ENCODE measurements at places on chromosomes 5 and 9. TPM values are rescaled to one million over a fixed set of nuclear protein-coding genes. Genes with fewer than 3 reads are reported as not detected.

DNA sequence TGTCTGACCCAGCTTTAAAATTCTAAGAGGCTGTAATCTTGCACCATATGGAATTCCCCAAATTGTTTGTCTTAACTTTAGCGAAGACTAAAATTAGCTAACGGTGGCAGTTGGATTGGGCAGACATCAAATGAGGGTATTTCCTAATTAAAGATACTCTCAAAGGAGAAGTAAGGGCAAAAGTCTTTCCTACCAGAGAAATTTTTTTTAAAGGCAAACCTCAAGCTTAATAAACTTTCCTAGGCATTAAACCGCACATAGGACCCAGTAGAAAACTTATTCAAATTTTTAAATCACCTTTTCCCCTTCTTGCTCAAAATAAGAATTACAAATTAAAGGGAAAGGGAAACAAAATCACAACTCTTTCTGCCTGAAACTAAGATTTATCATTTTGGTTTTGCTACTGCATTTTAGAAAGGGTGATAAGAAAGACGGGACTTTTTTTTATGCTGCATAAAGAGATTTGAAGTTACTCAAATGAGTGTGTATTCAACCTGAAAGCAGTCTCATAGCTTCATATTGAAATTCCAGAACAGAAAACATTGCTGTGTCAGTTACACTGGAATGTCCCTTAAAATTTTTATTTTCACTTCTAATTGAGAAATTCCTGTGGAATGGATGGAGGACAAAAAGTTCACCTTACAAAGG lies 189.1 kb upstream of the PTGER4 start:
- no peak for DNase-seq

DNA sequence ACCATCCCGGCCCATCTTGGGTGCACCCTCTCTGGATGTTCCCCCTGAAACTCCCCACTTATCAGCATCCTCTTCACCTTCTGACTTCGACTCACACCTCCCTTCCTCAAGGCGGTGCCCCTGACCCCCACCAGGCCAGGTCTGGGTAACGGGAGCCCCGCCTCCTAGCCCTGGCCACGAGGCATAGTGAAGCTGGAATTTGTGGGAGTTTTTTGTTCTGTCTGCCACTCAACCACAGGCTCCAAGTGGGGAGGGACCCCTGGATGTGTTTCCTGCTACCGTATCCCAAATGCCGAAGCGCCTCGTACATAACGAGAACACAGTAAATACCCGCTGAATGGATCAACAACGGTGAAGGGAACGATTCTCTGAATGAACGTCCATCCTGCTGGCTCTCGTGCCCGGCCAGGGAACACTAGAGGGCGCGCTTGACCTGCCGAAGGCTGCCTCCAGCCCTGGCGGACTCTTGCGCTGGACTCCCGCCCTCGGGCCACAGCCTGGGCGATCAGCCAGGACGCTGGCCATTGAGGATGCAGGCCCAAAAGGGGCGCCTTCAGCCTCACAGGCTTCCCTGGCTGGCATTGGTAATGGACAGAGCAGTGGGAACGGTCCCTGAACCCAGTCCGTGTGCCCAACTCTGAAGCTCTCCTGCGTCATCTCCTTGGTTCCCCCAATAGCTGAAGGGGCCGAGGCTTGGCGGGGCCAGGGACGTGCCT lies 47.3 kb upstream of the PHYKPL start:
- peak; percentile 75 for DNase-seq

GRCh38 chr9:89179540-89179894 lies 899 bp upstream of the SHC3 start:
- no peak for DNase-seq

GRCh38 chr5:12952409-12952808 lies 992.1 kb downstream of the DNAH5 start:
- no peak for DNase-seq

APBA1 gene
- 0.41 TPM for total RNA-seq

DNA sequence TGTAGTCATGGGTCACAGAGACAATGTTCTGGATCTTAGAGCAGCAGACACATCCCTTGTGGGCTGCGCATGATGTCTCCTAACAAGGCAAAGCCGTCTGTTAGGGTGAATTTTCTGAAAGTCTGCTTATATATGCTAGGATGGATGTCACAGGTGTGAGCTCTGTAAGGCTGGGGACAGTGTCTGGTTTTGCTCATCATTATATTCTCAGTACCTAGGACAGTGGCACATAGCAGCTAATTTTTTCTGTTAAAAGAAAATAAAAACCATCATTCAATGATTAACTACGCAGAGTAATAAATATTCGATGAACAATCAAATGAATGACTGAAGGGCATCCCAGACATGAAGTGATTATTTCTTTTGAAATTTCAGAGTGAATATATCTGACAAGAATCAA lies 52.9 kb upstream of the FAM169A start:
- no peak for DNase-seq

DNA sequence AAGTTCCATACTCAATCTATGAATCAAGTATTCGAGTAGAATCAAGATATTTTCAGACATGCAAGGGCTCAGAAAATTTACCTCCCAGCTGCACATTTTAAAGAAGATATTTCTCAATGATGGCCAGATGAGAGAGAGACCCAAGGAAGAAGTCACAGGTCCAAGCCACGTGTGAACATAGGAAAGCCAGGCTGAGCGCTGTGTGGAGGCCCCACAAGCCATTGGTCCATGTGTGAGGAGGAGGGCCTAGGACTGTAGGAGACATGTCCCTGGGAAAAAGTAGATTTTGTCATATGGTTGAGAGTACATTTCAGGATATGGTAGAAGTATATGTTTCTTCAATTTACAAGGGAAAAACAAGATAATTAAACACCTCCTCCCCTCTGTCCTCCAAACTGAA lies 115.8 kb upstream of the RPS23 start:
- DNase-seq: no peak

TICAM2 gene
- 4.5 TPM for total RNA-seq

GRCh38 chr5:68086439-68086838 lies 129.1 kb upstream of the PIK3R1 start:
- DNase-seq: no peak

GRCh38 chr5:1708592-1709141 lies 91.0 kb downstream of the MRPL36 start:
- DNase-seq: no peak

GRCh38 chr9:11064909-11065308 lies 452.1 kb upstream of the PTPRD start:
- peak; percentile 64 for DNase-seq

- no peak for DNase-seq
These were observed 75.8 kb downstream of the MACROH2A1 start for GRCh38 chr5:135323227-135323626.

GRCh38 chr5:141402553-141403243 lies at the start of gene PCDHGA9:
Gene PCDHGA9, plus strand, starts transcription at chr5:141402778. Its CDS starts 175 bp downstream, at chr5:141402953.
- DNase-seq: no peak

ATP10B gene
- total RNA-seq: 0.35 TPM

EQTN gene
- total RNA-seq: not detected

CCDC180 gene
- total RNA-seq: 0.14 TPM

DNA sequence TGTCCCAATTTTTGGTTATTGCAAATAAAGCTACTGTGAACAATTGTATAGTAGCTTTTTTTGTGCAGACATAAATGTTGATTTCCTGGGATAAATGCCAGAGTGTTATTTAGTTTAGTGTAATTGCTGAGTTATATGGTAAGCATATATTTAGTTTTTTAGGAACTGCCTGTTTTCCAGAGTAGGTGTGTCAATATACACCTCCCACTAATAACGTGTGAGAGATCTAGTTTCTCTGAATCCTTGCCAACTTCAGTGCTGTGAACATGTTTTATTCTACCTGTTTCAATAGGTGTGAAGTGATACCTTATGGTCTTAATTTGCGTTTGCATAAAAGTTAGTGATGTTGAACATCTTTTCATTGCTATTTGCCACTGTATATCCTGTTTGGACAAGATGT lies 9.1 kb upstream of the OR2S2 start:
- no peak for DNase-seq

GRCh38 chr9:133978226-133978898 lies 13.8 kb downstream of the VAV2 start:
- no peak for DNase-seq

NR4A3 gene
- total RNA-seq: 0.06 TPM

DNA sequence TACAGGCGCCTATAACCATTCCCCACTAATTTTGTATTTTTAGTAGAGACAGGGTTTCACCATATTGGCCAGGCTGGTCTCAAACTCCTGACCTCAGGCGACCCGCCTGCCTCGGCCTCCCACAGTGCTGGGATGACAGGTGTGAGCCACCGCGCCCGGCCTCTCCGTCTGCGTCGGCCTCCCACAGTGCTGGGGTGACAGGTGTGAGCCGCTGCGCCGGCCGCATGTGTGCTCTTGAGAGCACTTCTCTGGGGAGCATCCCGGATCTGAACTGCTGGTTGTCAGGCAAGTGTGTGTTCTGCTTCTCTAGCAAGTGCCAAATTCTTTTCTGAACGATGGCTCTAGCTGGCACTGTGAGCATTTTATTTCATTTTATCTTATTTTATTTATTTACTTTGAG lies 3.7 kb upstream of the ENTPD2 start:
- no peak for DNase-seq

JMY gene
- 3.6 TPM for total RNA-seq

DNA sequence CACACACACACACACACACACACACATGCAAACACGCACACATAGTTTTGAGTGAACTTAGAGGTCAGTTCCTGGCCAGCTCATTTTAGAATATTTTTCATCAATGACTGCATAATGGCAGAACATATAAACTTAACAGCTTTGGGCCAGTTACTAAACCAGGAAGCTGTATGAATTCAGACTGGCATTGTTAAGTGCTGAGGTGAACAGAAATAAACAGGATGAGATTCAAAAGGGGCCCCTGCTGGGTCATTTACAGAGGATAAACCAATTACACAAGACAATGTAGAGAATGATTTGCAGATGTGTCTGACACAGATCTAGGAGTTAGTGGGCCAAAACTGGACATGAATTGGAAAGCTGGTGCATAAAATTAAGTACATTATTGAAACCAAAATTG lies 44.6 kb downstream of the MARCHF11 start:
- DNase-seq: peak; percentile 14

PRDM12 gene
- total RNA-seq: not detected

- peak; percentile 97 for DNase-seq
These were observed at the start of gene ADGRV1 for GRCh38 chr5:90558344-90559192. Gene ADGRV1, plus strand, starts transcription at chr5:90558797. Its CDS starts 99 bp downstream, at chr5:90558896.

- peak; percentile 59 for DNase-seq
These were observed 143.0 kb downstream of the SMARCA2 start for GRCh38 chr9:2158111-2158610.

DNA sequence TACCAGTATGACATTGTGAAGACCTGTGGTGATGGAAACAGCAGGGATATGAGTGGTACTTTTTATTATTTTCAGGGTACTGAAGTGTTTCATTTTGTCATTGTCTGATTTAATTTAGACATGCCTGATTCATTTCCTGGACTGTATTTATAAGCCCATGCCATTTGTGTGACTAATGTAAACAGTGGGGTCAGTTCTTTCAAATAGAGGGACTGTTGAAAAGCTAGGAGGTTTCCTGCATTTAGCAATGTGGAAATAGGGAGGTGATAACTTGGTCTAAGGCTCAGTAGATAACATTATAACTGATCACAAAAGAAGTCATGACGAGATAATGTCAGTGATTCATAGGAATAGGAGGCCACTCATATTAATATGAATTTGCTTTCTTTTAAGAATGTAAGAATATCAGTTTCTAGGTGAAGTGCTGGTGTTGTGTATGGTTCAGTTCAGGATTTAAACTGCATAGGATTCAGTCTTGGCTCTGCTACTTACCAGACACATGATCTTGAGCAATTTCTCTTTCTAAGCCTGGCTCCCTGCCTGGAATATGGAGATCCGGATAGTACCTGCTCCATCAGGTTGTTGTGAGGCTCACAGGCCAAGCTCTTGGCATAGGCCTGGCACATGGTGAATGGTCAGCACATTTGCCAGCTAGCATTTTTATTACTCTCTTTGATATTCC lies 7.5 kb downstream of the RASGRF2 start:
- peak; percentile 95 for DNase-seq

C9 gene
- not detected for total RNA-seq

GRCh38 chr9:90836411-90837080 lies 34.9 kb downstream of the SYK start:
- DNase-seq: no peak

DNA sequence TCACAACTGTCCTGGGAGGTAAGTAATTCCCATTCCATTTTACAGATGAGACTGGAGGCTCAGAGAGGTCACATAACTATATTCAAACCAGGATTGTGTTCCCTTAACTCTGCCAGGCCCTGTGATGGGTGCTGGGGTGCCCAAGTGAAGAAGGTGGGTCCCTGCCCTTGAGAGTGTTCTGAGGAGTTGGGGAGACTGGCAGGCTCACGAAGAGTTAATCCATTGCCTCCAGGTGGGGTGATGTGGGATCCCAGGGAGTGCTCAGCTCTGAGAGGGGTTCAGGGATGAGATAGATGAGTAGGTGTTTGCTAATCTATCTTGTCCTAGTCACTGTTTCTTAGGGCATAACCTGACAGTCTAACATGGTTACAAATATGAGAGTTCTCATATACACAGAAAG lies 36.7 kb downstream of the GSN start:
- no peak for DNase-seq

MEIKIN gene
- not detected for total RNA-seq

DNA sequence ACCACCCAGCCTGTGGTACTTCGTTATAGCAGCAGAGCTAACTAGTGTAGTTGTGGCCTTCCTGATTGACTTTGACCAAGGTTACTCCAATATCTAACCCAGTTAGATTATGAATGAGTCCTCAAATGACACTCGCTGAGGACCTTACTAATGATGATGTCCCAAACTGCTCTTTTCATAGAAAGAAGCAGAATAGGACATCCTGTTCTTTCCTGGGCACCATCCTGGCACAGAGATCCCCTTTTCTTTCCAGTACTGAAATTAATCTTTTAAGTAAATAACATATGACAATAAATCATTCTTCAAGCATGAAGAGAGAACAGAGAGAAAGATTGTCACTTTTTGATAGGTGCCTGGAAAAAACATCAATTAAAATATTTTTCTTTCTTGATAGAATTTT lies 26.7 kb upstream of the SPINK14 start:
- DNase-seq: no peak

- peak; percentile 24 for DNase-seq
These were observed 161.5 kb downstream of the HSD17B3 start for GRCh38 chr9:96140296-96141127.

Measured in H4 (cell line).